KBM-7 (cell line): ENCODE measurements at places on chromosomes 5 and 9.

- DNase-seq, result peak; percentile 56
Observed at GRCh38 chr5:60521376-60522291, 178.3 kb downstream of the DEPDC1B start.

DNA sequence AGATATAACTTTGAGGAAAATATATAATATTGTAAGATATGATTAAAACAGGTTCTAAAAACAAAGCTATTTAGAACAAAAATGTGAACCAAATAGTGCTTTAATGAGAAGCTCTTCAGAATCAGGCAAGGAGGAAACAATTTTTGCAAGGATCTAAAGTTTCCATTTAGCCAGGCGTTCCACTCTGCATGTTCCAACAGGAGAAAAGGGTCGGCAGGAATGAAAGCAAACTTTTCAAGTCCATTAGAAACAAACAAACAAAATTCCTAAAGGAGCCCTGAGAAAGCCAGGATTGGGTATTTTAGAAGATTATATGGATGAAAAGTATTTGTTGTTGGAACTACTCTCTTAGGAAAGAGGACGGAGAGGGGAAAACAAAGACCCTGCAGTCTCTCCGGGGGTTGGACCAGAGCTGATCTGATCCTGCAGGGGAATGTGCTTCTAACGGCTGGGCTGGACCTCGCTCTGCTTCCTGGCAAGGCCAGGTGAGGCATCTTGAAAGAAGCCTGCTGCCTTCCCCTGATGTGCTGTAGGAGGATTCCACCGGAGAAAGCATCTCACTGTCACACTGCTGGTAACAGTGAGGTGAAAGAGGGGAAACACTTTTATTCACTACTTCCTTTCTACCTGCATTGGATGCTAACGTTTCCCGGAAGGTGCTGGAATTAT is 94.6 kb downstream of the PRRT1B start:
- DNase-seq, result no peak

DNA sequence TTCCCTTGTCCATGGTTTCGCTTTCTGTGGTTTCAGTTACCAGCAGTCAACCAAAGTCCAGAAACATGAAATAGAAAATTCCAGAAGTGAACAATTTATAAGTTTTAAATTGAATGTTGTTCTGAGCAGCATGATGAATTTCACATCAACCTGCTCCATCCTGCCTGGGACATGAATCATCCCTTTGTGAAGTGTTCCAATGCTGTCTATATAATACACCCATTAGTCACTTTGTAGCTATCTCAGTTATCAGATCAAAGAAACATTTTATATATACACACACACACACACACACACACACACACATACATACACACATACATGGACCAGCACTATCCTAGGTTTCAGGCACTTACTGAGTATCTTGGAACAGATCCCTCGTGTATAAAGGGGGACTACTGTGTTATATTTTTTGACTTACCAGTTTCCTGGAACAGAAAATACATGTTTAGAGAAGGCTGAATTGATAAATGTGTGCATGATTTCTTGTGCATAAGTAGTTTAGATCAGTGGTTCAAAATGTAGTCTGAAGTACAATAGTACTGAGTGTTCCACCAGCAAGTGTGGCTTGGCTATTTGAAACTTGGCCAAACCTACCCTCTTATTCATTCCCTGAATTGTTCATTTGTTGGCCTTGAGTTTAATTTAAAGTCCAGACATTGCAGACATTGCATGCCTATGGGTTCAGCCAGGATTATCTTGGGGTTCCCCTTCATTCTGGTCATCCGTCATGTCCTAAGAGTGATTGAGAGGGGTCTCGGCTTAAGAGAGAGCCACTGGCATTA is 510.0 kb downstream of the GADD45G start:
- DNase-seq, result no peak

GRCh38 chr5:9034649-9035048 is 511.2 kb downstream of the SEMA5A start:
- DNase-seq, result no peak

- peak; percentile 7 for DNase-seq
Observed at GRCh38 chr5:130836729-130837649, 328.1 kb downstream of the HINT1 start.

GRCh38 chr5:158822099-158822498 is 277.6 kb downstream of the EBF1 start:
- no peak for DNase-seq

DNA sequence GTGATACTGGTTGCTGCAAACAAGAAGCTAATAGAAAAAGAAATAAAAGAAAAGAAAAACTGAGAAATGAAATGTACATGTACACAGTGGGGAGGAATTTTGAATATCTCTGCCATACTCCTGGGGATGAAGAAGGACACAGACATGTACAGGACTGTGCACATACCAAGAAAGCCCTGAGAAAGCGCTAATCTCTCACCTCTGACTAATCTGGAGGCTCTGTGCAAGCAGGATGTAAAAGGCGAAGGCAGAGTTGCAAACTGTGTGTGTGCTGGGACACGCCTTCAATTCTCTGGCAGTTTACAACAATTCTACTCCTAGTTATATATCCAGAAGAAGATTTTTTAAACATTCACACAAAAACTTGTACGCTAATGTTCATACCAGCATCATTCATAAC is 211.4 kb downstream of the KIAA0825 start:
- DNase-seq, result no peak

- peak; percentile 96 for DNase-seq
Observed at GRCh38 chr9:89522261-89522958, 24.5 kb upstream of the SEMA4D start.

DNA sequence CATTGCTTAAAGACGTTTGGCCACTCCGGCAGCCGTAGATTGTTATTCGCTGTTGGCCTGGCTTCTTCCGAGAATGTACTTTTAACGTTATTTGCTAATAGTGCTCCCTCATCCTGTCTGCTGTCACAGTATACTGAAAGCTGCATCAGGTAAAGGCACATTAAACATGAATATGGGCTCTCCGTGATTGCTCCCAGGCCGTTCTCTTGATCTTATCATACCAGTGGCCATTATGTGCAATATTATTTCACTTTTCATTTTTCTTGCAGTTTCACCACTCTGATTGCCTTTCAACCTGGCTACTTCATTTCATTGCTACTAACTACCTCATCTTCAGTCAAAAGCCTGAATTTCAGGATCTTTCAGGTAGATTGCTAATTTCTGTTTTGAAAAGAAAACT is 34.0 kb downstream of the GLRX start:
- no peak for DNase-seq

DNA sequence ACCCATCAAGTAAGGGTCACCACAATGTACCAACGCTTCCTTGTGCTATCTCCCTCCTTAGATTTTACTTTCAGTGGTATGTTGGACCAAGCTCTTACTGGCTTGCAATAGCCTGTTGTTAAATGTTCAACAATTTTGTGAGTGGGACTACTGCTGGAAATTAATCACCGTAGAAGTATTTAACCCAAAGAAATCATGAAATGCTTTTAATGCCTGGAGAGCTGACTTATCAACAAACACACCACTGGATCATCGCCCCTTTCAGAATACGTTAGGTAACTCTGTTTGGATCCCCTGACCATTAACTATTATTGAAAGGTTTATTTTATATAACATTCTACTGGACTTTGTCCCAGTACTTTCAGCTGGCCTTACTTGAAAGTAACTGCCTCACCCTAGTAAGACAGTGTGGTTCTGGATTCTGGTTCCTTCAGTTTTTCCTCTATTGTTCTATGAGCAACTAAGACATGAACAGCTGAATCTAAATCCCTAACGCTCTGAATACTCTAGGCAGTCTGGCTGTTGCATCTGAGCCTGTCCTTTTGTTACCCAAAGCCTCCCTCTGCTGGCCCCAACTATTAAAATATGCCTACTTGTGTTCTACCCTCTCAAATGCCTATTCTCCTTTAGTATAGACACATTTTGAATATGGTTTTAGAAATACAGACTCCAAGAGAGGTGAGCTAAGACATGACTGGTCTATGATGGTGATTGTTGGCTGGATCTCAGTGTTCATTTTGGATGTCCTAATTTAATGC is 1203.4 kb upstream of the DMAC1 start:
- no peak for DNase-seq

GRCh38 chr5:139962445-139962844 is 80.7 kb downstream of the NRG2 start:
- DNase-seq, result no peak
